ENCODE measurements at places on chromosomes 6 and 20.

- DNase-seq: no peak
Observed at GRCh38 chr20:55375920-55376319, 629.4 kb downstream of the CBLN4 start.

GRCh38 chr6:79812195-79812594, 135.2 kb downstream of the ELOVL4 start:
- no peak for DNase-seq

DNA sequence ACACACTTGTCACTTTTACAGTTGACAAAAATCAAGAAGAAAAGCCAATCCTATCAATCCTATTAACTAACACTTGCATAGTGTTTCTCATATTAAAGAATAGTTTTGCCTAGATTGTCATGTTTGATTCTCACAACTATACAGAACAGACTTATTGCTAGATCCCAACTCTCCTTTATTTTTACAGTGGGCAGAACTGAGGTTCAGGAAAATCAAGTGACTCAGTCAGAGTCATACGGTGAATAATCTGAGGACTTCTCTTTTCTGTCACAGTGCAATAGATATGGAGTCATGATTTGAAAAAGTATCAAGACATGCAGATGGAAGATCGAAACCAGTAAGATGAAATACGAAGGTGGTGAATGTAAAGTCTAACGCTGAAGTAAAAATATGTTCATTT, 195.1 kb upstream of the CITED2 start:
- DNase-seq: no peak

- DNase-seq: no peak
Observed at GRCh38 chr20:9301129-9302090, 213.0 kb upstream of the LAMP5 start.

- peak; percentile 50 for DNase-seq
Observed at GRCh38 chr6:119022796-119023195, 55.7 kb downstream of the FAM184A start.

DNA sequence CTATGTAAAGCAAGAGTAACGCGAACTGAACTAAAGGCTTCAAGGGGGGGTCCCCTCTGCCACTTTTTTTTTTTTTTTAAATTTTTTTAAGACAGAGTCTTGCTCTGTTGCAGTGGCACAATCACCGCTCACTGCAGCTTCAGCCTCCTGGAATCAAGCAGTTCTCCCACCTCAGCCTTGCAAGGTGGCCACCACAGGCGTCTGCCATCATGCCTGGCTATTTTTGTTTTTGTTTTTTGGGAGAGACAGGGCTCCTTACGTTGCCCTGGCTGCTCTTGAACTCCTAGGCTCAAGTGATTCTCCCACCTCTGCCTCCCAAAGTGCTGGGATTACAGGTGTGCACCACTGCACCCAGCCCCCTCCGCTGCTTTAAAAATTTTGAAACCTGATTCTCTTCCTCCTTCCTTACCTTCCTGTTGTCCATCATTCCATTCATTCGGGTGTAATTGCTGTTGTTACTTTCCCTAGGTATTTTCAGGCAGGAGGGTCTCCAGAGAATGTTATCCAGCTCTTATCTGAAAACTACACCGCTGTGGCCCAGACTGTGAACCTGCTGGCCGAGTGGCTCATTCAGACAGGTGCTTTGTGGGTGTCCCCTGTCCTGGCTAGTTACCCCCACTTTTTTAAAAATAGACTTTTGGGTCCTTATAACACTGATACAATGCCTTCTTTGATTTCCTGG, 5.4 kb downstream of the NELFCD start:
- no peak for DNase-seq

DNA sequence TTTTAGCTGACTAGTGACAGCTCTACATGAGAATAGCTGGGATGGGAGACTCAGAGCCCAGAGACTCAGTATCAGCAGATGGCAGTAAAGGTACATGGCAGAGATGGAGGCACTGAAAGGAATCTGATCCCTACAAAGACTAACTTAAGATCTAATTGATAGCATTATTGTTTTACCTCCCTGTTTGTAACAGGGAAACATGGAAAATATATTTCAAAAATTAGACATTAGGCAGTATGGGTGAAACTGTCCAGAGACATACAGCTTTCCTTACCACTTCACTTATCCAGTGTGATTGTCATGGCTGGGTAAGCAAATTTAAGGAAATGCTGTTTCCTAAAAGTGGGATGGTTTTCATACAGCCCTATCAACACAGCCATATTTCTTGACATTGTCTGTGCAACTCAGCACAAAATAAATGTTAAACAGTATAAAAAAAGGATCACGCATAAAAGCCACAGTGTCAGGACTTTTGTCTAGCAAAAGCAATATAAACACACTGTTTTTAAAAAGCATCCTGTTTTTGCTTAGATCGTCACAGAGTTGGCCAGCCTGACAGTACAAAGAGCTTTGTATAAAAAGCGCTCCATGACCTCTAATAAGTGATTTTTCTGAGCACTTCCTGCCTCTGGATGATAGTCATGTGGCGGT, 376.9 kb downstream of the PHF3 start:
- DNase-seq: peak; percentile 5

- no peak for DNase-seq
Observed at GRCh38 chr20:21559305-21559704, 45.4 kb upstream of the NKX2-2 start.

DNA sequence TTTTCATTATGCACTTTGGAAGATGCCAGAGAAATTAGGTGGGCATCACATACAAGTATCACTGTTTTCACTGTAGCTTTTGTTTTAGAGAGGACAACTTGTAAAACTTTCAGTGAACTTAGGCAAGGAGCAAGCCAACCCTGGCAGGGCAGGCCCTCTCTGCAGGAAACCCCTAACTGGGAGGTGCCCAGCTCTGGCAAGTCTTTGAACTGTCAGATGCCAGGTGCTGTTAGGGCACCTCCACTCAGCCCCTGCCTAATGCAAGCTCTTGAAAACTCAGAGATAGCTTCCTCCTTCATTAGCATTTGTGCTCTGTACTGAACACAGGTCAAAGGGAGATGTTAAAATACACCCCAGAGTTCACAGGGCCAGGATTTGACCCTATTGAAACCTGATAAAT, 774.2 kb upstream of the FLRT3 start:
- peak; percentile 90 for DNase-seq

GRCh38 chr20:23361119-23361475, 885 bp upstream of the GZF1 start:
- DNase-seq: no peak

DNA sequence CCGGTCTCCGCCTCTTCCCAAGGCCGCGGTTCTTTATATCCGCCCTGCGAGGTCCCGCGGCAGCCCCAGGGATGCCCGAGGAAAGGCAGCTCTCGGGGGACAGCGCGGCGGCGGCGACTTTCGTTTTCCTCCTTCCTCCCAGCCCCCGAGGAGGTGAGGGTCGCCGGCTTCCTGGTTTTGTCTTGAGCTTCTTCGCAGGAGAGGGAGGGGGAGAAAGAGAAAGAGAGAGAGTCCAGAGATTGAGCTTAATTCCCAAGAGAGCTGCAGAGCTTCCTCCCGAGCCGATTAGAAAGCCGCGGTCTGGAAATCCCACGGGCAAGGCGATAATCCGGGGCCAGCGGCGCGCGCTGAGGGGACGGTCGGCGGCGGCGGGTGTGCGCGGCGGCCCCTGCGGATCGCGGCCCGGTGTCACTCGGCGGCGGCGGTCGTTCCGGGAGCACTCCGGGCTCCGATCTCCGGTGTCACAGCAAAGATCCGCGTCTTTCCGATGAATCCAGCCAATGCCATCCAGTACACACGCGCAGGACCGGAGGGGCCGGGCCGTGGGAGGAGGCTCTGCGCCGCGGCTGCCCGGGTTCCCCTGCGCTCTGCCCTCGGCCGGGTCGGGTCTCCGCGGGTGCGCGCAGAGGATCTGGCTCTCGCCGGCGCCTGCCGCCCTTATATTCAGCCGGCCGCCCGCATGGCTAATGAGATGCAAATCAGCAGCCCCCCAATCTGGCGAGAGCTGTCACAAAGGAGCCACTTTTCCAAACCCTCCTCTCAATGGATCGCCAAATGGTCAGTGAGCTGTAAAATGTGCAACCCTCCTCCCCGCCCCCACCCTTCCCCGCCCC, at the start of gene DLL1:
Gene DLL1, minus strand, starts transcription at position 783 of the 833 bp plus-strand sequence. CDS start 939 bp downstream, outside the sequence.
- no peak for DNase-seq

- no peak for DNase-seq
Observed at GRCh38 chr6:57283106-57283505, 34.3 kb upstream of the PRIM2 start.

- DNase-seq: no peak
Observed at GRCh38 chr6:14867802-14868201, 378.1 kb upstream of the JARID2 start.

DNA sequence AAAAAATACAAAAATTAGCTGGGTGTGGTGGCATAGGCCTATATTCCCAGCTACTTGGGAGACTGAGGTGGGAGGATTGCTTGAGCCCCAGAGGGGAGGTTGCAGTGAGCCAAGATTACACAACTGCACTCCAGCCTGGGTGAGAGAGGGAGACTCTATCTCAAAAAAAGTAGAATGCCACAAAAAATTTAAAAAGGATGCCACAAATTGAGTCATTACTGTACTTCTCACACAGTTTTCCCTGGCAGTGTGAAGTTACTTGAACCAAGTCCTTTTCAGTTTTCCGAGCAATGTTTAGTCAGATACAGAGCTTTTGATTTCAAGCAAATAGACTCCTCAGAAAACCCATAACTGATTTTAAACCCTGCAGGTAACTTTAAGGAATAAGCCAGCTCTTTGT, 53.3 kb downstream of the TNFRSF21 start:
- DNase-seq: no peak

Data from Jurkat, Clone E6-1 (cell line).